ENCODE measurements at places on chromosomes 11 and 22.

- DNase-seq = no peak
Measured at GRCh38 chr11:24496386-24496735, 492 bp upstream of the LUZP2 start.

- DNase-seq = no peak
Measured at GRCh38 chr11:60871378-60872061, 4.2 kb downstream of the ZP1 start.

DNA sequence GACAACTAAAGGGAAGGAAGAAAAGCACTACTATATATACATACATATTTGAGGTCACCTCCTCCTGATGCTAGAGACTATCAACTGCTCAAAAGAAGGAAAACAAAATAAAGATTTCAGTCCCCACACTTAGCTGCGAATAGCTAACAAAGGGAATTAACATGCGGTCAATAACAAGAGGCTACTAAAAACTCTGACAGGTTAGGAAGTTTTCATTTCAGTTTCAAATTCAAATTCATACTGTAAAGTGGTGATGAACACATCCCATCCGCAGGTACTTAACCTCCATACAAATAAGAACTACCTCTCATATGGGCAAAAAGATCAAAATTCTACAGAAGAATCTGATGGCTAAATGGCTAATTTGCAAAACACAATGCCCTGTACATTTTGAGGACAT is 2.6 kb downstream of the NAP1L4 start:
- DNase-seq = no peak

DNA sequence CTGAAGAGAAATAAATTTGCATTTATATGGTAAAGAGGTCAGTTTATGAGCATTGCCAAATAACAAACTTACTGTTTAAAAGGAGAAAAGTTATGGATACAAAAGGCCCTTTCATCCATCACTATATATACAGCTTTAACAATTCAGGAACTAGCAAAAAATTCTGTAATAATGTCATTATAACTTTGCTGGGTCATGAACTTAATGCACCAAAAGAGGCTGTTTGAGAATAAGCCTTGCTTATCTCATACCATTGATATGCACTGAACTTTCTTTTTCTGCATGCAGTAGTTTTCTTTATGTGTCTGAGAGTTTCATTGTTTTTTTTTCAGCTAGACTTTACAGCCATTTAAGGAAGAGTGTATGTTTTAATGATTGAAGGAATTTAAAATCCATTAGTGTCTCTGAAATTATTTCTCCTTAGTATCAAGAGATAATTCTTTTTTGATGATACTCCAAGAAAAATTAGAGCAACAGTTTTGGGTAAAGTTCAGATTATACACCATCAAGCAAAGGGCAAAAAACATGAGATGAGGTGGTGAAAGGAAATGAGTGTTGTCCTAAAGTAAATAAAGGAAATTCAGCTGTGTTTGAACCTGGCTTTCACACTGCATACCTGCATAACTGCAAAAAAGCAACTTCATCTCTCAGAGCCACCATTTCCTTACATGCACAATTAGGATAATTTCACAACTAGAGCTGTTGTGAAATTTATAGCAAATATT is 188.2 kb upstream of the ANO3 start:
- DNase-seq = no peak

DNA sequence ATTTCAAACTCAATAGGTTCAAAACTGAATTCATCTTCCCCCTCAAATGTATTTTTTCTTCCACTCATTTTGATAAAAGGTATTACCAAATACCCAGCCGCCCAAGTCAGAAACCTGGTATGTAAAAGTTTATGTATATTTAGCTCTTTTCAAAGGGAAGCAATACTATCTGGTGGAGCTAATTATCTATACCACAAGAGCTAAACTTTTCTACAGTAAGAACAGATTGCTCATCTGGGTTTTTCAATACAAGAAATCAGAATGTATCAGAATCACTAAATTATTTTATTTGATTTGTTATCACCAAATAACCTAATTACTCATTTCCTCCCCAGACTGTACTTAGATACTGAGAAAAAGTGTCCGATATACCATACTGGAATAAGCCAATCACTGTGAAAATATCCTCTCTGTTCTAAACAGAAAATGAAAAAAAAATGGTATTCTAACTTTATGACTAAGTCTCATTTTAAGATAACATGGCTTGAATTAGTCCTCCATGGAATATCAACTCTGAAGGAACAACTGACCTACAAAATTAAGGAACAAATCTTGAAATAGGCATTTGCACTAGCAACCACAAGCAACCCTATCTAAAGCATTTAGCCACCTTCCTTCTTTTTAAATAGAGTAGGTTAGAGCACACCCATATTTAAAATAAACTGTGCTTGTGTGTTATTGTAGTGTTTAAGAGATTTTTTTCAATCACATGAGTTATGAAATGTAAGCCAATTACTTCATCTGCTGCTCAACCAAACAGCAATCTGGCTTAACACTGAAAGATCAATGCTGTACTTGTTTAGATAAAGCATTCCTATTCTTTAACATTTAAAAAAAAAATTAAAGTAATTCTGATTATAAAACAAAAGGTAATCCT is 35.0 kb downstream of the RDX start:
- DNase-seq = no peak

GRCh38 chr11:95711945-95712221 is 77.7 kb downstream of the FAM76B start:
- DNase-seq = no peak

- DNase-seq = no peak
Measured at GRCh38 chr11:27524155-27524554, 17.6 kb upstream of the LIN7C start.

DNA sequence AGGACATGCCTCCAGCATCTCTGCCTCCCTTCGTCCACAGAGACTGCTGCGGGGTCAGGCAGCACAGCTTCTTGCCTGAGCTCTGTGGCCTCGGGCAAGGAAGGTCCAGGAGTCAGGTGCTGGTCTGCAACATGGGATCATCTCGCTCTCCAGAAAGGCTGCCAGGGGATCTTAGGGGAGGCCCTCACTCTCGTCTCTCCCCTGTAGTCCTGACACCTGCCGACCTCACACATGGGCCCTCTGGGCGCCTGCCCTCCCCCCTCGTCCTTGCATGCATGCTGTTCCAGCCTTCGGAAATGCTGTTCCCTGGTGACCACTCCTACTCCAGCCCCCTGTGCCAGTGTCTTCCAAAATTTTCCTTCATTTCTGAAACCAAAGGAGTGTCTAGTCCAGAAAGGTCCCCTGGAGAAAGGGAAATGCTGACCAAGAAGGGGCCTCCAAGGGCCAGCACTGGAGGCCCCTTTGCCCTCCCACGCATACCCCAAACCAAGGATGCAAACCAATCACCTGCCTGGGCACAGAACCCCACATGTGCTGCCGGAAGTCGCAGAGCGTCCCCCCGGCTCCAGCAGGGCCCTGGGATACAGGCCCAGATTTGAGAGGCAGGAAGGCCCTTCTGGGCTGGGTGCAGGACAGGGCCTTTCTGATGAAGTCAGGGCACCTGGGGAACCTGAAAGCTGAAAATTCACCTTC is 41.0 kb downstream of the IGF2 start:
- DNase-seq = no peak

- DNase-seq = peak; percentile 16
Measured at GRCh38 chr11:125091247-125091876, 20.1 kb downstream of the TMEM218 start.

- peak; percentile 72 for DNase-seq
Measured at GRCh38 chr11:65488273-65489034, 10.4 kb upstream of the MALAT1 start.

GRCh38 chr11:117595440-117595839 is 201.6 kb downstream of the DSCAML1 start:
- no peak for DNase-seq

DNA sequence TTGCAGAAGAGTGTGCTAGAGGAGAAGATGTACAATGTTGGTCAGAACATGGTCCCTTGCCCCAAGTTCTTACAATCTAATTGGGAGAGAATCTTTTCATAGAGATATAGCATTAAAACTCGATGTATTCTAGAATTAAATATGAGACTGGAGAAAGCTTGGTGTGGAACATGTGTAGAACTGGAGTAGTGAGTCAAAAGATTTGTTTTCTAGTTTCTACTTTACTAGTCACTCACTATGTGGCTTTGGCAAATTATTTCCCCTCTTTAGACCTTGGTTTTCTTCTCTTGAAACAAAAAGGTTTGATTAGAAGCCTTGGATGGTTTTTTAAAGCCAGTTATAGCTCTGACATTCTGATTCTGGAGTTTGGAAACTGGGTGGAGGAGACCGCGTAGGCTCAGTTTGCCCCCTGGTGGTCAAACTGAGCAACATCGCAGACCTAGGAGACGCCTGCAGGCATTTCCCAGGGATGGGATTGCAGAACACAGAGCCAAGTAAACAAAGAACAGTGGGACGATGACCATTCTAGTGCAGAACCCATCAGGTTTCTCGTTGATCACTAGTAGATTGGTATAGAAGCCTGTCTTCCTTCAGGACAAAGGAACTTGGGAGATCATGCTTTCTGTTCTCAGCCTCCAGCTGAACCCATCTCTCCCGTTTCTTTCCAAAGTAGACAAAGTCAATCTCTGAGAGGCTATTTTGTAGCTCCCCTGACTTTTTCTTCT is 8.5 kb upstream of the CHRDL2 start:
- peak; percentile 36 for DNase-seq

DNA sequence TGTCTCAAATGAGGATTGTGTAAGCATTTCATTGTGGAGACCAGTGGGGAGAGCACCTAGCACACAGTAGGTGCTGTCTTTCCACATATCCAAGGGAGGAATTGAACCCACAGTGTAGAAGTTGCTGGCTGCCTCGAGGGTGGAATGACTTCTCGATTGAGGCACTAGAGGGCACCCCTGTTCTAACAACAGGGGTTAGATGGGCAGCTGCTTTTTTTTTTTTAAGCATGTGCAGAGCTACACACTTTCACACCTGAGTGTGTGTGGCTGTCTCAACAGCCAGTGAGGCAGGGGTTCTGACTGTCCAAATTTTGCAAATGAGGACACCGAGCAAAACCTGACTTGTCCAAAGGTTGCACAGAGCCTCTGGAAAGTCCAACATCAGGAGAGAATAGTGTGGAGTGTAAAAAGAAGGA is 118.2 kb upstream of the CRYBB3 start:
- peak; percentile 49 for DNase-seq

GRCh38 chr11:6481924-6482275 is 599 bp downstream of the TIMM10B start:
- no peak for DNase-seq

GRCh38 chr11:91828901-91829300 is 395.7 kb upstream of the FAT3 start:
- no peak for DNase-seq

- DNase-seq = no peak
Measured at GRCh38 chr11:92111287-92111686, 113.3 kb upstream of the FAT3 start.

DNA sequence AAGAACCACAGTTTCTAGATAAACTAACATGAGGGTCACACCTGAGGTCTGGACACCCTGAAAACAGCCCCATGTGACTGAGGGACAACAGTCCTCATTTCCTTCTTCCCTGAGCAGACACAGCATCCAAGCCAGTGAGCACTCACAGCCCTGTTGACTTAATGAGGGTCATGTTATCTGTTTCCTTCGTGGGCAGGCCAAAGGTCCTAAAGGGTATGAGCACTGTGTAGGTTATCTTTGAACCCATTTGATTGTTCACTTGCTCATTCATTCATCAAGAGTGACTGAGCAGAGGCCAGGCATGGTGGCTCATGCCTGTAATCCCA is 170.7 kb upstream of the B3GAT1 start:
- DNase-seq = no peak

DNA sequence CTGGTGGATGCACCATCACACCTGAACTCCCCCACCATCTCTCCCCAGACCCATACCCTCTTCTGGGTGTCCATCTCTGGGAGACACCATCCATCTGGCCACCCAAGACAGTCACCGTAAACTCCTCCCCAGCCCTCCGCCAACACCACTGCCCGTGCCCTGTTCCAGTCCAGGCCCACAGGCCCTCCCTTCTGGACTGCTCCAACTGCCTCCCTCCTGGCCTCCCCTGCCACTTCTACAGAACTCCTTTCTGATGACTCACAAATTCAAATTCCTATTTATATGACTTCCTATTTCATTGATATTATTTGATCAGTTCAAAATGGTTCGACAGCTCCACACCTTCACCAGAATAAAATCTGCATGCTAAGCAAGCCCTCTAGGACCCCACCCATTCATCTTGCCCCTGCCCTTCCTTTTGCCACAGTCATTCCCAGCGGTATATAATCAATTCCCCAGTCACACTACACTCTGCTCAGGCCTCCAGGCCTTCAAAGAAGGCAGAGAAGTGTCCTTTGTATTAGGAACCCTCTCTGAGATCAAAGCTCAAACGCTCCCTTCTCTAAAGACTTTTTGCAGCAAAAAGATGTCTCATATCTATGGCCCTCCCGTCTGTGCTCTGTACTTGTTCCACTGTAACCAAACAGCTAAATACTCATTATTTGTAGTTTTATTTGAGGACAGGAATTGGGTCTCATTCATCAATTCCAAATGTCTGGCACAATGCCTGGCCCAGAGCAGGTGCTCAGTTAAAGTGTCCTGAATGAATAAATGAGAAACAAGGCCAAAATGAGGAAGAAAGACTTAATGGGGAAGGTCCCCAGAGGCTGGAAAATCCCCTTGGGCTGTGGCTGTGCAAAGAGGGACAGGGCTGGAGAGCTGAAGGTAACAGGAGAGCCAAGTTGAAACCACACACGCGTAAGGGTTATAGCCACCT is 29.0 kb downstream of the MYH9 start:
- no peak for DNase-seq

- DNase-seq = no peak
Measured at GRCh38 chr11:93710239-93710638, 31.1 kb downstream of the TAF1D start.

DNA sequence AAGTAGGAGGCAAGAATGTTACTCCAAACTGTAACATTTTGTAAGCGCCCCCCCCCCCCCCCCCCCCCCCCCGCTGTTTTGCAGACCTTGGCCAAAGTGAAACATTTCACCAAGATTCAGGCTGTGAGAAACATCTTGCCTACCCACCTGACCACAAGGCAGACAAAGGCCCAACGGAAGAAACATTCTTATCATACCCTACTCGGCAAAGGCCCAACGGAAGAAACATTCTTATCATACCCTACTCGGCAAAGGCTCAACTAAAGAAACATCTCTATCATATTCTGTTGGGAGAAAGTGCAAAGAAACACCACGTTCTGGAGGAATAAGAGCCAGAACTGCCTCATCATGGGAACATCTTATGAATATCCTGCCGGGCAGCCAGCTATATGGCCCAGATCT is 117.1 kb downstream of the JRKL start:
- no peak for DNase-seq

- DNase-seq = no peak
Measured at GRCh38 chr22:20224917-20225692, 43.0 kb downstream of the RTN4R start.

DNA sequence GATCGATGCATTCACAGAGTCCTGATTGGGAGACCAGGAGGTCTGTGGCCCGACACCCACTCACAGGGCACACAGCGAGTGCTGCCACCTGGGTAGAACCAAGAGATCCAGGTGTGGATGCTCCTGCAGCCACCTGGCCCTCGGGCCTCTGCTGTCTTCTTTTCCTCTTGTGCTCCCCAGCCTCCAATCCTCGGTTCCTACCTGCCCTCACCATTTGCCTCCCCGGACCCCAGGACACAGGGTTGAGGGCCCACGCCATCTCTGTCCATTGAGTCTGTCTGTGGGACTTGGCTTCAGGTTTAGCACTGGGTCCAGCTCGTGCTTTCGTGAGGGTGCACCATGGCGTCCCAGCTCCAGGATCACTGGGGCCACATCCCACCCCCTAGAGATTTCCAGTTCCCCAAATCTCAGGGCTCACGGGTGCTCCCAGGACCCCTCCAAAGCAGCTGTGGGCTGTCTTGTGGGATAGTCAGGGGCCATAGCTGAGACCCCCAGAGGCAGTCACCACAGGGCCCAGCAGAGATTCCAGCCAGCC is 591.1 kb downstream of the BRD1 start:
- DNase-seq = no peak
